Stimulated activated CD4-positive, alpha-beta T cell treated with anti-CD3 and anti-CD28 coated beads, TNF-alpha, amount 100 ng/mL, for 4 hours (primary cell): ENCODE measurements at places on chromosomes 5 and 9.

- no peak for DNase-seq
Measured at GRCh38 chr9:34343605-34344004, 14.2 kb downstream of the NUDT2 start.

DNA sequence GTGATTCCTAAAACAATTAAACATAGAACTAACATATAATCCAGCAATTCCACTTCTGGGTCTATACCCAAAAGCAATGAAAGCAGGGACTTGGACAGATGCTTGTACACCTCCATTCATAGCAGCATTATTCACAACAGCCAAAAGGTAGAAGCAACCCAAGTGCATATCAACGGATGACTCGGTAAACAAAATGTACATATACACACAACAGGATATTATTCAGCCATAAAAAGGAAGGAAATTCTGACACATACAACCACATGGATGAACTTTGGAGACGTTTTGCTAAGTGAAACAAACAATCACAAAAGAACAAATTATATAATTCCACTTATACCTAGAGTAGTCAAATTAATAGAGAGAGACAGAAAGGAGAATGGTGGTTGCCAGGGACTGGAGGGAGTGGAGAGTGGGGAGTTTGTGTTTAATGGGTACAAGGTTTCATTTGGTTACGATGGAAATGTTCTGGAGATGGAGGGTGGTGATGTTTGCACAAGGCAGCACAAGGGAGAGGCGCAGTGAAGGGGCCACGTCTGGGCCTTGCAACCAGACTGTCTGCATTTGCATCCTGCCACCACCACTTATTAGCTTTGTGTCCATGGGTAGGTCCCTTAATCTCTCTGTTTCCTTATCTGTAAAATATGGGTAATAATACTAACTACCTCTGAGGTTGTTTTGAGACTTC, 36.3 kb upstream of the RLN1 start:
- no peak for DNase-seq

DNA sequence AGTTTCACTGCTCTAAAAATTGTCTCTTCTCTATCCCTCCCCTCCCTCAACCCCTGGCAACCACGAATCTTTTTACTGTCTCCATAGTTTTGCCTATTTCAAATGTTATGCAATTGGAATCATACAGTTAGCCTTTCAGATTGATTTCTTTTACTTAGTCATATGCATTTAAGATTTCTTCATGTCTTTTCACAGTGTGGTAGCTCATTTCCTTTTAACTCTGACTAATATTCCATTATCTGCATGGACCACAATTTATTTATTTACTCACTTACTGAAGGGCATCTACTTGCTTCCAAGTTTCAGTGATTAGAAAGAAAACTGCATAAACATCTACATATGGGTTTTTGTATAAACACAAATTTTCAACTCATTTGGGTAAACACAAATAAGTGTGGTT, 372.3 kb downstream of the CDH18 start:
- no peak for DNase-seq

- DNase-seq, result no peak
Measured at GRCh38 chr9:99361817-99362216, 139.7 kb downstream of the SEC61B start.

DNA sequence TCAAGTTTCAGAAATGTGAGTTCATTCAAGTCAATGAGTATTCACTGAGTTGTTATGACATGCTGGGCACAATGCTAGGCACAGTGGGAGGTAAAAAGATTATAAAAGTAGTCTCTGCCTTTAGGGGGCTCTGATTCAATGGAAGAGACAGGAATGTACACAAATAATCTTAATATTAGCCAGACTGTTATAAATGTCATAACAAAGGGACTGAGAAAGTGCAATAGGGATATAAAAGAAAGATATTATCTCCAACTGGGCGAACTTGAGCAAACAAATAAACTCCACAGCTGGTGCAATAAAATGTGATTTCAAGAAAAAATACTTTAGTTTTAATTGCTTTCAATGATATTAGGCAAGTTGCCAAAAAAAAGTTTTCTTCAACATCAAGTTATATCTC, 755.2 kb downstream of the BRINP1 start:
- DNase-seq, result no peak

DNA sequence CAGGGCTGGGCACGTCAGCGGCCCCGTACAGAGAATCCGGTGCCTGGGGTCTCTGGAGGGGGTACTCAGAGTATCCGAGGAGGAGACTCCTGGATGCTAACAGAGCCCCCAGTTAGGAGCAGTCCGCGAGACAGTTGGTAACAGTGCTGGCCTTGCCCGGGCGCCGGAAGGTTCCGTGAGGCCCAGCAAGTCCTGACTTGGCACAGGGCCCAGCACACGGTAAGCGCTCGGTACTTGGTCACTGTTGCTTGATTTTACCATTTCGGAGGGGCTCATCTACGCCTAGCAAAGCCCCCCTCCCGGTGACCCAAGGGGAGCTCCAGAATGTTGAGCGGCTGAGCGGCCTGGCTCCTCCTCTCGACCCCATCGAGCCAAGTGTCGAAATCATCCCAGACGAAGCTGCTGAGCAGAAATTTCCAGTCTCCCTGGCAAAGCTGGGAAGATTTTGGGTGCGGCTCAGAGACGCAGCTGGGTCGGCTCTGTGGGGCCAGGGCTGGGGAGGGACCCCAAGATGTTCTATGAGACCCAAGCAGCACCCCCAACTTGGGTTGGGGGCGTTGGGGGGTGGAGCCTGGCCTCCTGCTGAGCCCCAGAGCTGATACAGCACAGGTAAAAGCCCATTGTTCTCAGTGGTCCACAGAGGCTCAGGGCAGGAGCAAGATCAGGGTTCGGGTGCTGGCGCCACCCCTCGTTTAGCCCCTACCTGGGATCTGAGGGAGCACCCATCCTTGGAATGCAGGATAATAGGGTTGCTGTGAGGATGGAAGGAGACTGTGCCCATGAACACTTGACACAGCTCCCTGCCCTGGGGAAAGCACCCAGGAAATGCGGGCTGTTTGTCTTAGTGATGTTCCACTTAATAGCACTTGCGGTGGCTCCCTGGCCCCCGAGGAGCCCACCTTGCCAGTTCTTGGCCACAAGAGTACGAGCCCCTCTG, 137.2 kb downstream of the C9orf50 start:
- DNase-seq, result no peak

GRCh38 chr5:17912794-17913193, 278.5 kb downstream of the TAF11L14 start:
- no peak for DNase-seq

- DNase-seq, result no peak
Measured at GRCh38 chr5:75701856-75702255, 15.4 kb downstream of the POC5 start.

DNA sequence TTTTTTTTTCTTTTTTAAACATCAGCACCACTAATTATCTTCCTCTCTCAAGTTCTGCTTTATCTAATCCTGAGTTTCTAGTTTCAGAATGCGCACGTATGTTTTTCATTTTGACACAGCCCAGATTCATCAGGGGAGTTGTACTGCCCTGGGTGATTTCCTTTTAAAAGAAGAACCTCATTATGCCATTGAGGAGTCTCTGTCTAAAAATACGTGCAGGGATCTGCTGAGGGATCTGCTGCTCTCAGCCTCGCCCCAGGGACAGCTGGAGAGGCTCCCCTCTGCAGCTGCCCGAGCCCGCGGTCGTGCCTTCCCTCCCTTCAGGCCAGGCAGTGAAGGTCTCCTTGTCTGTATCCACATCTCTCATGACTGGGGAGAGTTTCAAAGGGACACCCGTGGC, 273.1 kb downstream of the ARHGEF28 start:
- no peak for DNase-seq

DNA sequence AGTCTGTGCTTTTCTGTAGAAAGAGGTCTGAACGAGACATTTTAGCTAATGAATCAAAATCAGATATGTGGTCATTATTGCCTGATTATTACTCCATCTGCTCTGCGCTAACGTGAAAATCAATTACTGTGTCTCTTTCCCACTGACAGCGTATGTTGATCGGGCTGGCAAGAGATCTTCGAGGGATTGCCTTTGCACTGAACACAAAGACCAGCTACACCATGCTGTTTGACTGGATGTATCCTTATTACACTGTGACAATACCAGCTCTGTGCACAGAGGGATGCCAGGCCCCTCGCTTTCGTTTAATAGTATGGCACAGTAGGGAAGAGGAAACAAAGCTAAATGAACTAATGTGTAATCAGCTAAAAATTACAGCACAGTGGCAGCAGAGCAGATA, 103.7 kb upstream of the TLX3 start:
- no peak for DNase-seq

- no peak for DNase-seq
Measured at GRCh38 chr5:100706776-100707175, 171.6 kb downstream of the FAM174A start.

DNA sequence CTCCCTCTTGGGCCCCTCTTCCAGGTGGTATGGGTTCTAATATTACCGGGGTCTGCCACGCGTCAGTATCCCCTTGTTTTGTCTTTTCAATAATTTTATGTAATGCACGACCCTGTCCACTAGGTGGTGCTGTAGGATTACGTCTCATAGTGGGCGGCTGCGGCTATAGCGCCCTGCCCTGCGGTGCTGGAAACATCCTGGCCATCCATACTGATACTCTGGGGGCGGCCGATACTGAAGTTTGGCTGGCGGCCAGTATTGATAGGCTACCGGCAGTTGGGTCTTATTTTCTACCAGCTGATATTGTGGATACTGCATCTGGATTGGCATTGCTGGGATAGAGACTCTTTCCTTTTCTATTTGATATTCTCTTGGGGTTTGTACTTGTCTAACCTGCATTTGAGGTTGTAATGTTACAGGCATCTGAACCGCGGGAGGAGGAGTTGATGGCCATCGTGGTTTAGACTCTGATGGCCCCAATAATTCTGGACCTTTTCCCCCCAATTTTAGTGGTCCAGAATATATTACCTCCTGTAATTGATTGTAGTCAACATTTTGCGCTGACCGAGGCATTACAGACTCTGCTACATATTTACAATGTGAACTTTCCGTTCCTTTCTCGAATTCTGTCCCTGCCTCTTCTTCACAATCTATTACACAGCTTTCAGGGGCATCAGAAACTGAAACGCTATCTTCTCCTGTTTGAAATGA, 3.3 kb upstream of the TMEM141 start:
- DNase-seq, result peak; percentile 35

GRCh38 chr9:135648494-135649410, 9.4 kb upstream of the GLT6D1 start:
- no peak for DNase-seq

GRCh38 chr5:107321906-107322305, 348.8 kb downstream of the EFNA5 start:
- DNase-seq, result no peak

DNA sequence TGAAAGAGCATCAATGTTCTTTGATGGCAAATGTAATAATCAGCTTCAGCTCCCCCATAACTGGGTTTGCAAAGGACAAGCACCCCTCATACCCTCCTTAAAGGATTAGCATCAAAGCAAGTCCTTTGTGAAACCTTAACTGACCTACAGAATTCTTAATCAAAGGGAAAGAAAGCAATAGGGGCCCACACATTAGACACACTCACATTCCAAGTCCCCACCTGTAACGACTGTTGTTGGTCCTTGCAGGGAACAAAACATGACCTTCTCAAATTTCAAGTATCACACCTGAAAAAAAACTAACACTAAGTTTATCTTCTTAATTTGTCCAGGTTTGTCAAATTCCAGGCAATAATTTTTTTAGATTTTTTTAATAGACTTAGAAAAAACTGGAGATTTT, 32.6 kb downstream of the TTC39B start:
- no peak for DNase-seq

DNA sequence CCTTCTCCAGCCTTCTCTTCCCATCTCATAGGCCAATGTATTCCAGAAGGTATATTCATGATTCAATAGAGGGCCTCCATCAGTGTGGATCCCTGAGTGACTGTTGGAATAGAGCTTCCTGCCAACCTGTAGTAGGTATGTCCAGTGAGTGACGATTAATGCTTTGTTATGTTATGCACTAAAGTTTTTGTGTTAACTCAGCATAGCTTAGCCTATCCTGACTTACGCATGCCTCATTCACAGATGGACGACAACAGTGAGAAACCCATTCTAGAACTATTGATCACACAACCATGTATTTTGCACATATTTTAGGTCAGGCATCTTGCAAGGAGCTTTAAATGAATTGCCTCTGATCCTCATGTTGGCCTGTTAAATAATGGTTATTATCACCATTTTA, 225.5 kb upstream of the TRIM32 start:
- DNase-seq, result no peak

DNA sequence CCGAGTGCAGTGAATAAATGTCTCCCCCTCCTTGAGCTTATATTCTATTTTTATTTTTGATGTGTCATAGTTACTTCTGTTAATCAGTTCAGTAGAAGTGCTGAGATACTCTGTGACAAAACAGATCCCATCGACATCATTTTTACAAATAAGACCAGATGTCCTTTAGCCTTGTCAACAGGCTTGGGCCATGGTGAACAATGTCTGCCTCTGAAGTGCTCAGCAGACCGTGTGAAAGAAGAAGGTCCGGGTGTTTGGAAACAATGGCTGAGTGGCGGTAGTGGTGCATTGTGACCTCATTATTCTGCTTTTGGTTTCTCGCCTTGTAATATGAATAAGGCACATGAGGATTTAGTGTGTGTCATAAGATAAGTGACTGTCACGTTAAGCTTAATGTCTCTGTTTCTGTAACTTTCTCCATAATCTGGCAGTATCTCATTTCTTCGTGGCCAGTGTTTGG, 71.2 kb downstream of the SYK start:
- no peak for DNase-seq

DNA sequence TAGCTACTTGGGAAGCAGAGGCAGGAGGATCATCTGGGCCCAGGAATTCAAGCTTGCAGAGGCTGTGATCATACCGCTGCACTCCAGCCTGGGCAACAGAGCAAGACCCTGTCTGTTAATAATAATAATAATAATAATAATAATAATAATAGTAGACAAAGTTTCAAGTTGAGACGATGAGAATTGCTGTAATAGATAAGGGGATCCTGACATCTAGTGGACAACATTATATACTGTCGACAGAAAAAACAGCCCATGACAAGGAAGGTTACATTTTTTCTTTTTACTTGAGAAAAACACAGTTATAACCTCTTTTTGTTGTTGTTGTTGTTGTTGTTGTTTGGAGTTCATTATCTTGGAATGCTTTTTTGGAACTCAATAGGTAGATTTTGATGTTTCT, 35.3 kb downstream of the NDFIP1 start:
- no peak for DNase-seq

DNA sequence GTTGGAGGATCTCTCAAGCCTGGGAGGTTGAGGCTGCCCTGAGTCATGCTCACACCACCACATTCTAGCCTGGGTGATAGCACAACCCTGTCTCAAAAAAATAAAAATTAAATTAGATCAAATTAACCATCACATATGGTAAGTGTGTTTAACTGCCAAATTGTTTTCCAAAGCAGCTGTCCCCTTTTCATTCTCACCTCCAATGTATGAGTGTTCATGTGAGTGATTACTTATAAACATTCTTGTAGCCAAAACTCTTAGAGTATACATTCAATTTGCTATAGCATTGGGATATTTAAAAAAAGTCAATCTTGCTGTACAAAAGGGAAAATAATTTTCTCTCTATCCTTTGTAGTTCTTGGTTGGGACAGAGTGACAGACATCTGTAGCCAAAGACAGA, 53.4 kb upstream of the SNAPC3 start:
- DNase-seq, result no peak

- DNase-seq, result no peak
Measured at GRCh38 chr5:97194366-97194765, 11.3 kb upstream of the RIOK2 start.

GRCh38 chr5:53090229-53090628, 19.3 kb downstream of the MOCS2 start:
- no peak for DNase-seq

GRCh38 chr9:72843520-72844439, 109.1 kb downstream of the ALDH1A1 start:
- DNase-seq, result no peak
